Stimulated activated CD8-positive, alpha-beta memory T cell treated with anti-CD3 and anti-CD28 coated beads, Interleukin-12 subunit alpha, Interleukin-12 subunit beta, amount 100 ng/mL, for 4 hours (primary cell): ENCODE measurements at places on chromosomes 5 and 9.

- DNase-seq, result no peak
Measured at GRCh38 chr5:131381777-131382176, 117.9 kb downstream of the CDC42SE2 start.

- DNase-seq, result no peak
Measured at GRCh38 chr9:136018257-136019031, 57.3 kb upstream of the UBAC1 start.

DNA sequence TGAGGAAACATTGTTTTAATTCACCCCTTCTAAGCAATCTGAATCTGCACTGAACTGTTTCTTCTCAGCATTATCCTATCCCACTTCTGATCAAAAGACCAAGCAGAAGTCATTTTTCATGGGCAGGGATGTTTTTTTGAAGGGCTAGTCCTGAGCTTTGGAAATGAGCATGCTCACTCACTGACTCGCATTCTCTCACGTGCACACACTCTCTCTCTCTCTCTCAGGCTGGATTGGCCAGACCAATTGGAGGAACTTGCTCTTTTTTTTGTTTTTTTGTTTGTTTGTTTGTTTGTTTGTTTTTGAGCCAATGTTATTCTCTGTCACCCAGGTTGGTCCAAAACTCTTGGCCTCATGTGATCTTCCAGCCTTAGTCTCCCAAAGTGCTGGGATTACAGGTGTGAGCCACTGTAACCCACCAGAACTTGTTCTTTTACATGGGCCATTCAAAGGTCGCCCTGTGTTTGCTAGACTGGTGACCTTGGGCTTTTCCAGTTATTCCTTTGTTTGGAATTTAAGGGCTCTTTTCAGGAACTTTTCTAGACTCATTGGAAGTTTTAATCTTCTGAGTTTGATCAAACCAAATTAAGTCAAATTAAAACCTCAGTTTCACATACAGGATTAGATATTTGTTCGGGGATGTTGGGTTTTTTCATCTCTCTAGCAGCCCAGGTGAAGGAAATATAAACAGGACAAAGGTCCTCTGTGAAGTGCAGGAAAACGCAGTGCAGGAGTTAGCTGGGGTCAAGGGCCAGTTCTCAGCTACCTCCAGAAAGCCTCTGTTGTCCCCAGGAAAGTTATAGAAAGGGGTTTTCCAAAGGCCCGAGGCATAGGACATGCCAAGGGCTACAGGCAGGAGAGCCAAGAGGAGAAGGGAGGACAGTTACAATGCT is 13.1 kb downstream of the FAXDC2 start:
- DNase-seq, result no peak

GRCh38 chr5:17256171-17256570 is 38.7 kb downstream of the BASP1 start:
- DNase-seq, result no peak

DNA sequence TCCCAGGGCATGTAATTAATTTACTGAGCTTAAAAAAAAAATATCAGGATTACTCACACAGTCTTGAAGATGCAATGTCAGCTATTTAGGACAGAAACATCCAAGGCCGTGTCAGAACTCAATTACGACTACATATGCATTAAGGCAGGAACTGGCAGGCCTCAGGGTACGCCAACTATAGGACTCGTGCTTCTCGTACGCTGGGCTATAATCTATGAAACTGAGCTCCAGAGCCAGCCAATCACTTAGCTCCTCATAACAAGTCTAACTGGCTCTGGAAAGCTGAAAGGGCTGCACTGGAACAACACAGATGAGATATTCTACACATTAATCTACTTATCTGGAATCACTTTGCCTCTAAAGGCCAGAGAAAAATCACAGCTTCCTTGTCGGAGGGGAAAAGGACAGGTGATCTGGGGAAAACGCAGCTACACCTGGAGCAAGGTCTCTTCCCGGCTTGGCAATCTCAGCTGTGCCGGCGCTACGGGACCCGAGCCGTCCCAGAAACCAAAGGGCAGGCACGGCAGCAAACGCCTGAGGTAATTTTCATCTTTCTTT is 212.0 kb downstream of the DEPDC1B start:
- DNase-seq, result no peak

- no peak for DNase-seq
Measured at GRCh38 chr5:172089298-172090117, 83.1 kb upstream of the FBXW11 start.

DNA sequence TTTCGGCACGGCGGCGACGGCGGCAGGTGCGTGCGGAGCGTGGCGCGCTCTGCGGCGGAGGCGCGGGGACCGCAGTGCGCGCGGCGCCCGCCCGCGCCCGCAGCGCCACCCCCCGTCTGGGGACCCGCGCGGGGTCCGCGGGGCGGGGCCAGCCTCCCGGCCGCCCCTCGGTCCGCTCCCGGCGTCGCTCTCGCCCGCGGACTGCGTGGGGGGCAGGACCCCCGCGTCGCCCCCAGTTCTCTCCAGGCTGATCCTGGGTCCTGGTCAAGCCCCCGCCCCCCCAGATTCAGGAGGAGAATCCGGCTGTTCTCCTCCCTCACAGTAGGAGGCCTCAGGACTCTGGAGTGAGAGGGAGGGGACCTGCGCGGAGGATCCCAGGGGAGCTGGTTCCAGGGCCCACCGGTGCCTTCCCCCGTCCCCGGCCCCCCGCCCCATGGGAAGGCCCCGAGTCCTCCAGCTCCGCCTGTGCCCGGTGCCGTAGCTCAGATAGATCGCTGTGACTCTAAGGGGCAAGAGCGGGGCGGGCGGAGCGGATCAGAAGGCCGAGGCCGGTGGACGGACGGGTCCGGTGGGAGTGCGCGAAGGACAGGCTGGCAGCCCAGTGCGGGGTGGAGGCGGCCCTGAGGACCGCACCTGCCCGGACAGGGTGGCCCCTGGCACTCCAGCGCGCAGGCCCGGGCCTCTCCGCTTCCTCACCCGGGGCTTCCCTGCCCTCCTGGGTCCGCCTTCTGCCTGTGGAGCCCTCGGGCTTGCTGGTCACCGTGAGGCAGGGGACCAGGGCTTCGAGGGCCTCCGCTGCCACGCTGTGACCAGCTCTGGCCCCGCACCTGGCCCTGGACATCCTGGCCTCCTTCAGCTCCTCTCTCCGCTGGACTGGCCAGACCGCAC is at the start of gene RNF208:
RNF208 (minus strand) TSS at position 51 of the 888 bp plus-strand sequence. CDS start 1,028 bp downstream, outside the sequence.
- DNase-seq, result no peak

DNA sequence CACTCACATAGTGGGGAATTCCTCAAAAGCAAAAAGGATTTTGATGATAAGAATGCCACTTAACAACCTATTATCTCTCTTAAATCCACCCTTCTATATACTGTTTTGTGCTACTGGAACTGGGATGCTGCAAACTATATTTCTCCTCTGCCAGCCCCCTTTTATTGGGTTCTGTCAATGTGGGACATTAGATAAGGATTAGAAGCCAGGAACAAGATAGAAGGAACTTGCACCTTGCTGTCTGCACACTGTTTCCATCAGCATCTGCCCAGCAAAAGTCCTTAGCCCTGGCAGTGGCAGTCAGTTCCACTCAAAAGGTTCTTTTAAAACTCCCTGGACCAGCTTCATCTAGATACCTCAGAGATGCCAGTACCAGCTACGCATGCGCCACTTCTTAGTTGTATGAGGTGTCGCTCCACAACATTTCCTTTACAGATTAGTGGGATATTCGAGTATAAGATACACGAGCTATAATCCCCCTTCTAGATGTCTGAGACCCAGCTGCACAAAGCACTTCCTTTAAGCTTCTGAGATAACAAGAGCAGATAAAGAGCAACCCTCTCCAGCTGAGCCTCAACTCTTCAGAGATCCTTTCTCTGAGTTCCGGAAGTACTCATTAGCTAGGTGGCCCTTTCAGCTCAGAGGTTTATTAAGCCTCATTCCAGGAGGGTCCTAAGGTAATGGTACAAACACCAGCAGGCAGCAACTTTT is 45.3 kb downstream of the CERT1 start:
- no peak for DNase-seq

- no peak for DNase-seq
Measured at GRCh38 chr9:27303219-27303618, 6.3 kb upstream of the EQTN start.
